Karpas-422 (cell line): ENCODE measurements at places on chromosomes 2 and 18. TPM values are rescaled to one million over a fixed set of nuclear protein-coding genes. Genes with fewer than 3 reads are reported as not detected.
A peak's percentile ranks its signal among the peaks of the same experiment; 100 is the strongest.

Gene DNAJB2
- 30.9 and 55.8 TPM in 2 replicates for total RNA-seq

Gene NAT8
- total RNA-seq: not detected in 2 replicates

DNA sequence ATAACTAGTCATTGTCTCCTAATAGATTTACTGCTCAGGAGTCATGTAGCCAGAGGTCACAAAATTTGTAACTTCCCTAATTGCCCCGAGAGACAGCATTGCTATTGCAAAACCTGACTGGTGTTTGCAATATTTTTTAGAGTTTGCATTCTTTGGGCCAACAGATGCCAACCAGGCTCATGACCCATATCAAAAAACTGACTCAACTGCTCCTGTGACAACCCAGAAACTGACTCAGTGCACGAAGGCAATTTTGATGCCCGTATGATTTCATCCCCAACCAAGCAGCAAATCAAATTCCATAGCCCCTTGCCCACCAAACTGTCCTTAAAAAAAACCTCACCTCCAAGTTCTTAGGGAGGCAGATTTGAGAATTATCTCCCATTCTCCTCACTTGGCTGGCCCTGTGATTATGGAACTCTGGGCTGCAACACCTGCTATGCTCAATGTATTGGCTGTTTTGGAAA, 951.3 kb downstream of the TSN start:
- no peak for DNase-seq

DNA sequence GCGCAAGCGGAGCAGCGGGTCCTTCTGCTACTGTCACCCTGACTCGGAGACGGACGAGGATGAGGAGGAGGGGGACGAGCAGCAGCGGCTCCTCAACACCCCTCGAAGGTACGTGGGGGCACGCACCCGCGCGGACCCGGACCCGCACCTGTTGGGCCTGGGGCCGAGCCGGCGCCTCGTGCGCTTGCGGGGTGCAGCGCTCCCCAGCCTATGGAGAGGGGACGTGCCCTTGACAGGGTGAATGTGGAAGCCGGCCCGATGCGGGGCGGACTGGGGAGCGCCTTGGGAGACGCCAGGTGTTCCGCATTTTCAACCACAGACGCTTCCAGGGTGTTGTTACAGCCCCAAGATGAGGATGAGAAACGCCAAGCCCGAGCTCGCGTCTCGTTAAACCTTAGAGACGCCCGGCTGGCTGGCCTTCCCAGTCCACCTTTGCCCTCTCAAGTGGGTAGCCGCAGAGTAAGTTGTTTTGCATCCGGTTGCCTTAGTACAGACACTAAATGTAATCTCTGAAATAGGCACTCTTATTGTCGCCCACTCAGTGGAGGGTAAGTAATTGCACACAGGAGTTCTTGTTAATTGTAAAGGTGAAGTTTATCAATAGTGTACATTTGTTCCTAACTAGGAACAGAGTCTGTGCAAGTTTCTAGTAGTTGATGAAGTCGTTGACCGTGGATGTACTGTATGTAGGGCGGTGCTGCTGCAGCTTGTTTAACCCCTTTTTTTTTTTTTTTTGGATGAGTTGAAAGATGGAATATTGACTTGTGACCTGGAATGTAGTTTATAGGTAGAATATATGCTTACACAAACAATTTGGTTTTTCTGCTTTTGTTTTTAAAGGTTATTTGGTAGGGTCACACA, 815 bp downstream of the GMCL1 start:
- DNase-seq: peak; percentile 76

DNA sequence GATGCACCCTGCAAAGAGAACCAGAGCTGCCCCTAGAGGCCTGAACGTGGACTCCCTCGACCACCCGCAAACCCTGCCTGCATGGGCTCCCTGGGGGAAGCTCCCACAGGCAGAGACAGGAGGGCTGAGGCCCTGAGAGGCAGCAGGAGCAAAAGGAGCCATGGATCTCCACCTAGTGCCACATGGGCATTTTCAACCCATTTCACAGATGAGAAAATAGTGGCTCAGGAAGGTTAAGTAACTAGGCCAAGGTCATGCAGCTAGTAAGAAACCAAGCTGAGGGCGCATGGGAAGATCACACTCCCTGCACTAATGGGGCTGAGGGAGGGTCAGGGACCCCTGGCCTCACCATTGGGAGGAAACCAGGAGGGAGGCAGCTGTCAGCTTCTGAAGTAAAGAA, 271.7 kb upstream of the RAB6C start:
- no peak for DNase-seq

GRCh38 chr2:99184811-99185210, 3.8 kb downstream of the MRPL30 start:
- no peak for DNase-seq

- DNase-seq: peak; percentile 83
Observed at GRCh38 chr2:206260188-206261012, 14.1 kb upstream of the ZDBF2 start.

- DNase-seq: no peak
Observed at GRCh38 chr2:45242161-45242741, 233.0 kb upstream of the SIX2 start.

- no peak for DNase-seq
Observed at GRCh38 chr2:157922336-157922735, 46.2 kb upstream of the ACVR1 start.

Gene GNAL
- not detected in 2 replicates for total RNA-seq

DNA sequence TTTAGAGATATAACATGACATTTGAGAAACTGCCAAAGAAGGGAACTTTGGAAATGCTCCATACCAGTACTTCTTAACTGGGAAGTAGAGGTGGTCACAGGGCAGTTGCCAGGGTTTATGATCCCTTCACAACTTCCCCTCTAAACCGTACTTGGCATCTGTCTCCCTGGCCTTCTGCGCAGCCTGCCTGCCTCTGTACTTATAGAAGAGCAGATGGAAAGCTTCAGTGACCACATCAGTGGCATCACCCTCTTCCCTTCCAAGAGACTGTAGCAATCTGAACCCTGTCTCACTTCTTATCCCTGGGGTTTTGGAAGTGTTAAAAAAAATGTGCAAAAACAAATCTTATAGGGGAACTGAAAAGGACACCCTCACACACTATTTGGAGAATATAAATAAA, 64.1 kb downstream of the EIF2AK3 start:
- DNase-seq: no peak

Gene ALLC
- not detected in 2 replicates for total RNA-seq

Gene CHRNA1
- not detected in 2 replicates for total RNA-seq

Gene EVA1A
- total RNA-seq: not detected in 2 replicates

Gene FZD7
- total RNA-seq: 9.2 and 10.2 TPM in 2 replicates

DNA sequence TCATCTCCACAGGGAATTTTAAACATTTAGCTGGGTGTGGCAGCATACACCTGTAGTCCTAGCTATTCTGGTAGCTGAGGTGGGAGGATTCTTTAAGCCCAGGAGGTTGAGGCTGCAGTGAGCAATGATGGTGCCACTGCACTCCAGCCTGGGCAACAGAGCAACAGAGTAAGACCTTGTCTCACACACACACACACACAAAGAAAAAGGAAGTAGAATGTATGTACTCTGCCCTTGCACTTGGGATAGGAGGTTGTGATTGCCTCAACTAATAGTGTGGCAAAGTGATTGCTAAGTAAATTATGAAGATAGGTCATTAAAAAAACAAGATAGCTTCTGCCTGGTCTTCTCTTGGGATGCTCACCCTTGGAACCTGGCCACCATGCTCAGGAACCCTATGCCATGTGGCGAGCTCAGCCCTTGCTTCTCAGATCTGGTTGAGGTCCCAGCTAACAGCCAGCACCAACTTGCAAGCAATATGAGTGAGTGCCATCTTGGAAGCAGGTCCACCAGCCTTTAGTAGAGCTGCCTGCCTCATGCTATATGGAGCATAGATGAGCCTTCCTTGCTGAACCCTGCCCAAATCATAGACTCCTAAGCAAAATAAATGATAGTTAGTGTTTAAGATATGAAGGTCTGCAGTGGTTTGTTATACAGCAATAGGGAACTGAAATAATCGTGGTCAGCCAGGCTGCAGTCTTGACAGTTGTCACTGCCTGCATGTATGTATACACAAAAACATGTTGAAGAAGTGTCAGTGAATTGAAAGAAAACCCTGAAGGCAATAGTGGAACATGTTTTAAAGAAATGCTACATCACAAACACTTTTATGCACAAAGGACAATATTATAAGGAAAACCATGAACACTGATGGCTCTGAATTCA, 30.1 kb upstream of the PNO1 start:
- no peak for DNase-seq

DNA sequence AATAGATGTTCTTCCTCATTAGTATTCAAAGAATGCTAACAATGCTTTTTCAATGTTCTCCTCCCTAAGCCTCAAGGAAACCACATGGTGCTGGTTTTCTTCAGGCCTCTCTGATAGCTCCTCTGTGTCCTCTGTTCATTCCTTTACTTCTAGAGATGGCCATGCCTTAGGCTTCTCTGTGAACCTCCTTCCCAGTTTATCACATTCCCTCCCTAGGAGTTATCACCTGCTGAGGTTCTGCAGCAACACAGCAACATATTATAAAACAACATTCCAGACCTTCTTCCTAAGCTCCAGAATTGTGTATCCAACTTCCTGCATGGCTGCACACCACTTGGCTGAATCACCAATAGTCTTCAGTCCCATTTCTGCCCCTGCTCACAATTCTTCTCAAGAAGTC, 325.5 kb downstream of the IRS1 start:
- no peak for DNase-seq

GRCh38 chr2:58568901-58569300, 327.8 kb upstream of the FANCL start:
- no peak for DNase-seq

DNA sequence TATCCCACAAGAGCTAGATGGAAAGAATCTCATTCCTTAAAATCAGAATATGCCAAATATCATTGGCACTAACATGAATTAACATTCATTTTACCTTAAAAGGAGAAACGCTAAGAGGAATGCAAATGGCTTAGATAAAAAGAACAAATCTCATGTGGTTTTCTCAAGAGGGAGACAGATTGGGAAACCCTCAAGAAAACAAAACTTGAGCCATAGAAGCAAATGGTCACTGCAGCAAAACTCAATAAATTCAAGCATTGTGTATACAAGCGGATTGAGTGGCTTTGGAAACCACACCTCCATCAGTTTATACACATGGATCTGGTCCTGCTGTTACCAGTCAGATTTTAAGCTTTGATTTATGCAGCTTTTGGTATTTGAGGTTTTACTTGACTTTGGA, 1331.8 kb upstream of the ZEB2 start:
- no peak for DNase-seq

Gene TUBA3E
- not detected in 2 replicates for total RNA-seq

GRCh38 chr2:58701688-58702301, 460.7 kb upstream of the FANCL start:
- DNase-seq: no peak

- no peak for DNase-seq
Observed at GRCh38 chr18:59733421-59733820, 36.2 kb upstream of the CCBE1 start.

Gene UGT1A4
- total RNA-seq: not detected in 2 replicates

GRCh38 chr2:208607694-208608093, 201.1 kb downstream of the PTH2R start:
- DNase-seq: no peak

- DNase-seq: no peak
Observed at GRCh38 chr18:80200932-80201672, 46.2 kb downstream of the PARD6G start.

Gene DYSF
- not detected in 2 replicates for total RNA-seq

Gene ALPP
- not detected in 2 replicates for total RNA-seq

DNA sequence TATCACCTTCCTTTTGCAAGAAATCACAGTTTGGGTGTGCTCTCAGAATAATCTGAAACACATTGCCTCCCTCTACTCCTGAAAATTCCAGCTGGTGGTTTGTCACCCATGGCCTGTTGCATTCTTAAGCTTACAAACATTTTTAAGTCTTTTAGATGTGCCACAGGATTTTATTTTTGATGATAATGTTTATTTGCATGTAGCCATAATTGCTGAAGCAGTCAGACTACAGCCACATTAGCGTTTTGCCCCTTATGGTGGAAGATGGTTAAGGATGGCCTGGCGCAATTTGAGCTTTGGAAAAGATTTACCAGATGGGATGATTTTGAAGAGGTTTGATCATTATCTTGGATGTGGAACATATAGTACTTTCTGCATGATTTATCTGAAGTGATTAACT, 439.5 kb downstream of the MEIS1 start:
- no peak for DNase-seq

Gene CELF4
- total RNA-seq: not detected in 2 replicates

Gene DIPK1C
- total RNA-seq: not detected in 2 replicates

GRCh38 chr2:215511454-215512346, 75.8 kb upstream of the FN1 start:
- DNase-seq: no peak

Gene NR4A2
- total RNA-seq: 0.40 TPM in 1 of 2 replicates, not detected in the other

Gene ALKAL2
- total RNA-seq: not detected in 2 replicates

DNA sequence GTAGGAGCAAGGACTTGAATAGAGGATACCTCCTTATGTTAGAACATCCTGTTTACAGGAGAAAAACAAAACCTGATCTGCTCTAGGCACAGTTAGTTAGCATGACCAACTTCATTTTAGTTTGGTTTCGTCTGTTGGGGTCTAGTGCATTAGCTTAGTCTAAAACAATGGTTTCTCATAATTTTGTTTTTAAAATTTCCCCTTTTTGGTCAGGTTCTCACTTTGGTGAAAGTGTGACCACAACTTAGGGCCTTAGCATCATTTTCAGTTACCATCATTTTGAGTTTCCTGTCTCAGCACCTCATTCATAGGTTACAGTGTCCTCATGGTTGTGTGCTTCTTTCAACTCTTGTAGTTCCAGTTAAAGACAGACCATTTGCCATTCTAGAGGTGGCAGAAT, 1277.0 kb upstream of the SLC39A10 start:
- no peak for DNase-seq

GRCh38 chr18:79971986-79972385, 7.5 kb downstream of the HSBP1L1 start:
- DNase-seq: no peak

DNA sequence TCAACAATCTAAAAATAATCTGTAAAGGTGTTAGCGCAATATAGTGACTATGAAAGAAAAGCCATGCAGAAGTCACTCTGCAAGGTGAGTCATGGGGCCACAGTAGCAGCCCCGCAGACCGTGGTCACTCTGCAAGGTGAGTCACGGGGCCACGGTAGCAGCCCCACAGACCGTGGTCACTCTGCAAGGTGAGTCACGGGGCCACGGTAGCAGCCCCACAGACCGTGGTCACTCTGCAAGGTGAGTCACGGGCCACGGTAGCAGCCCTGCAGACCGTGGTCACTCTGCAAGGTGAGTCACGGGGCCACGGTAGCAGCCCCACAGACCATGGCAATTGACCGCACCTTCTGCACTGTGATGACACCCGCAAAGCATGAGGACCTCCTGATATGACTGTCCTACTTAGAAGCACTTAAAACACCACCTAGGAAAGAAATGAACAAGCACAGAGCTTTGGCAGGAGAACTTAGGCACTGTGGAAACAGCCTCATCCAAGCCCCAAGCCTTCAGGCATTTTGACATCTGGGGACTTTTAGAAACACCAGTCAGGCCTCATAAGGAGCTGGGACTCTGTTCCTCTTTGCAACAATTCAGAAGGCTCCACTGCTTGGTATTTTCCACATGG, 70.1 kb downstream of the LDLRAD4 start:
- no peak for DNase-seq

DNA sequence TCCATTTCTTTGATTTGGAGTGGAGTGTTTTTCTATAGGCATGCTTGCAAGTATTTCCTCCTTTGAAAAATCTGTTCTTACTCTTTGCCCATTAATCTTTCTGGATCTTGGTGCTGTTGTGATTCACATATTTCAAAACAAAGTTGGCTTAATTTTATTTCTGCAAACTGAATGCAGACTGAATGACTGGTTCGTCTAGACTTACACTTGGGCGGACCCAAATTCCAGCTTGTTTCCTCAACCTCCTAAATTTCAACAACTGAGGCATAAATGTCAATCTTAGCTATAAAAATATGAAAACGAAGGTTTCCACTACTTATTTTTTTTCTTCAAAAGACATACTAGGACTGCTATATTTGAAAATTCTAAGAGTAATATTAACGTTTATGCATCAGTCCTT, 59.0 kb downstream of the ANKRD44 start:
- no peak for DNase-seq
